ENCODE measurements at places on chromosomes 2 and 18.
A peak's percentile ranks its signal among the peaks of the same experiment; 100 is the strongest.

DNA sequence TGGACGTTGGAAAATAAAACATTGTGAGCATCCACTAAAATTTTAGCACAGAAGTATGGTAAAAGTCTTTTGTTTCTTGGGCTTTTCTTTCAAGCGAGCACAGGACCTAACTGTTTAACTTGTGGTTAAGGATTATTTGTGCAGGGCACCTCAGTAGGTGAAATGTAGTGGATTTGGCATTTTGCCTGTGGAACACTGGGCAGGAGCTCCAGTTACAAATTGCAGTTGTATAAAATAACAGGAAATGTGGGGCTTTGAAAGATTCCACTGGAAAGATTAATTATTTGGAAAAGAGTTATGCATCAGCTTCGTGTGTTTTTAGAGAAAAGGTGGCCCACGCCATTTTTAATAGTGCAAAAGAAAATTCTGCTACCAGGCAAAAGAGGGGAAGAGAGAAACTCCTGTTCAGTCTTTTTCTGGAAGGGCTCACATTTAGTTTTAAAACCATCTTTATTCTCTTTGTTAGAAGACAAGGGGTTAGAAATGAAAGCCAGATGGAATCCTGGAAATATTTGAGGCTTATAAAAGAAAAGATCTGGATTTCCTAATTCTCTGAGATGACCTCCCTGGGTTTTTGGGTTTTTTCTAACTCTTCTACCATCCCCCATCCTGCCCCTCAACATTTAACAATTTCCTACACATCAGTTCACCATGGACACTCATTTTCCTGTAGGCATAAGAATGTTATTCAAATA is 144.3 kb upstream of the SERTAD2 start:
- no peak for DNase-seq

- no peak for DNase-seq
Observed at GRCh38 chr2:25286025-25286400, 55.7 kb downstream of the DNMT3A start.

GRCh38 chr18:55287149-55287806 is 300.7 kb downstream of the TCF4 start:
- no peak for DNase-seq

GRCh38 chr2:56148825-56149224 is 35.0 kb upstream of the CCDC85A start:
- no peak for DNase-seq

GRCh38 chr2:8488001-8488738 is 193.7 kb upstream of the ID2 start:
- no peak for DNase-seq

DNA sequence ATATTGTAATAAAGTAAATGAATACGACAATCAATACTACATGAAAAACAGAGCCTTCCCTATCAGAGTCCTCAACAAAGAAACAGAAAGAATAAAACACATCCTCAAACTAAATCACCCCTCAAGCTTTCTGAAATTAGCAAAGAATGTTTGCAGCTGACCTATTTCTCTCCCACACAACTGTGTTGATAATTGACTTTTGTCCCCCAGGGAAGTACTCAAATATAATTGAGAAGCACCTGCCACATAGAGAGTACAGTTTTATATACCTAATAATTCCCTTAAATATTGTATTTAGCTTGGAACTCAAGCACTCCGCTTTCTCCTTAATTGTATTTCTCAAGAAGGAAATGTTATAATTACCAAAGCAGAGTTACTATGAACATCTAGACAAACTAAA is 12.6 kb downstream of the CACNB4 start:
- peak; percentile 69 for DNase-seq

GRCh38 chr2:65353927-65354326 is 78.5 kb downstream of the SPRED2 start:
- no peak for DNase-seq

GRCh38 chr2:97747716-97748115 is 34.3 kb downstream of the ZAP70 start:
- DNase-seq = no peak

- DNase-seq = no peak
Observed at GRCh38 chr2:168432565-168433186, 23.4 kb upstream of the CERS6 start.

DNA sequence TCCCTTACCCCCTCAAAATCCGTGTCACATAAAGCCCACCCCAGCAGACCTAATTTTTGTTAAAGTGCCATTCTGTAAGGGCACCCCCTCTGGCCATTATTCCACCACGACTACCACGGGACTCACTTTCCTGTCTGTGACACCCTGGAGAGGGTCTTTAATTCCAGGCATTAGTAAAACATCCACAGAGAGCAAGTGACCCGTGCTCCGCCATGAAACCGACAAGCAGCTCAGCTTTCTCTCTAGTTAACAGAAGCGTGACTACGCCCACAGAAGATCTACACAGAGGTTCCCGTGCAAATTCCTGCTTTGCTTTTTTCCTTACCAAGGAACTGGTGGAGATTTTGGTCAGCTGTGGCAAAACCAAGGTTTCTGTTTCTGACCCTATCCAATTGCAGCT is 4.4 kb downstream of the SIGLEC15 start:
- no peak for DNase-seq

- DNase-seq = no peak
Observed at GRCh38 chr2:96847586-96847985, 3.8 kb upstream of the ANKRD23 start.

DNA sequence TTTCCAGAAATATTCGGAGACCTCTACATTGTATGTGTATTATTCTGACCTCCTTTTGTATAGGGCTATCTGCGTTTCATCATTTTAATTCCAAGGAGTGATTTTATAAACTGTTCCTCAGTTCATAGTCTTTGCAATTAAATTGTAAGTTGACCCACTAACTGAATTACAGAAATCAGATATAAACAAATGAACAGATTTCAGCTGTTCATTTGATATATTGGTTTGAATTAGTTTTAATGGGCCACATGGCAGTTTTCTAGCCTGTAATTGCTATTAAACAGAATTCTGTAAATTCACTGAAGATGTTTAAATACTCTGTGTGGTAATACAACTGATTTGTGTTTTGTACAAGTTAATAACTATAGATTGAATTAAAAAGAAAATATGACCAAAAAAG is 346.4 kb upstream of the VWC2L start:
- no peak for DNase-seq

- no peak for DNase-seq
Observed at GRCh38 chr2:201978986-201979385, 54.7 kb upstream of the FZD7 start.

- no peak for DNase-seq
Observed at GRCh38 chr2:100192825-100193224, 50.4 kb upstream of the AFF3 start.

DNA sequence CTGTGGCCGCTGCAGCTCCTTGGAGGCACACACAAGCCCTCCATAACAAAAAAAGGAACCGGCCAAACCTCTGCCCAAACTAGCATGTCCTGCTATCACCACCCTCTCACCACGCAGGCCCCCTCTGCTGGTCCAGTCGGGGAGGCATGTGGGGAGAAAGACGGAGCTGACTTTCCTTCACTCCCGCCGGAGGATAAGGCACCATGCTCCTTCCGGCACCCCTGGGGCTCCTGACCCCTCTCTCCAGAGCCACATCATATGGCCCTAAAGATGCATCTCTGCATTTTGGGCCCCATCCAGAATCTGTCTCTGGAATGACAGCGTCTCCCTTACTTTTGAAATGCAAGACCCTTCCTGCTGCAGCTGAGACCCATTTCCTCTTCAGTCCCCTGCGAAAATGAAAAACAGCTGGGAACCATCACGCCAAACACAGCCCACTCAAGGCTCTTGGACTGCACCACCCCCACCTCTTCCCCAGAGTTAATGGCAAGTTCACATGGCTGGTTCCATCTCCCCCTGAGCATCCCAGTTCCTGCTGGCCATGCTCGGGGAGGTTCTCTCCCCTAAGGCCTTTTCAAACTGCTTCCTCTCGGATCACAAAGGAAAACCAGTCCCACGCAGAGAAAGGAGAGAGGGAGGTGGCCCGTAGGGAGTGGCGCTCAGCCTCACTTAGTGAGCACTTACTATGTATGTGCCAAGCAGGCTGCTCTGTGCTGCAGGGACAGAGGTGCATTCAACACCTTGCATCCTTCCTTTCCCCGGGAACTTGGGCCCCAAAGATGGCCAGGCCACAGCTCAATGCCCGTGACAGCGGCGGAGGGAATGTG is 35.2 kb upstream of the MLPH start:
- DNase-seq = no peak

GRCh38 chr2:233691443-233692433 is 952 bp upstream of the UGT1A6 start:
- DNase-seq = no peak

DNA sequence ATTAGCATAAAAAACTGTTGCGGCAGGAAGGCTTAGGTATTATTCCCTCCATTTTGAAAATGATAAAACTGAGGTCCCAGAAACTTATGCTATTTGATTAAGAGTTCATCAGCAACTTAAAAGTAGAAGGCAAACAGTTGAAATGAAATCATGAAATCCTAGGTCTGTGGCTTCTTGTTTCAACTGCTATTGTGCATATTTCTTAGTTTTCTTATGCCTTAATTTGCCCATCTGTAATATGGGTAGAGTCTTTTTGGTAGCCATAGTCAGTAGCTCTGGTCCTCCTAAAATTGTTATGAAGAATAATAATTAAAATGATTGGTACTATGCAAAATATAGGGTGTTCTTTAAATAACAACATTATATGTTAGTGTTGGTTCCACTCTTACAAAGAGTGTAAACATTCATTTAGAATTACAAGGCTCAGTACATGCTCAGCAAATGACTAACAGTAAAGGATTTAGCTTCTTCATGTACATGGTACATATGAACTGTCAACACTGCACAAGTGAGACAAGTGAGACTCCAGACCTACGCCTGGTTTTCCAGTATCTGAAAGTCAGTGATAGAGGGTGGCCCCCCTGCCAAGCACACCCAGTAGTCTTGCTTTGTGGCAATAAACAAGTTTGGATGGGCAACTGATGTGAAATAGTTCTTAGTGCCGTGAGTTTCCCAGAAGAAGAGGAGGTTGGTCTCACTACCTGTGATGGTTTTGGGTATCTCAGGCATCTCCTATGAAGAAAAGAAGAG is 9.6 kb downstream of the IL1A start:
- no peak for DNase-seq

DNA sequence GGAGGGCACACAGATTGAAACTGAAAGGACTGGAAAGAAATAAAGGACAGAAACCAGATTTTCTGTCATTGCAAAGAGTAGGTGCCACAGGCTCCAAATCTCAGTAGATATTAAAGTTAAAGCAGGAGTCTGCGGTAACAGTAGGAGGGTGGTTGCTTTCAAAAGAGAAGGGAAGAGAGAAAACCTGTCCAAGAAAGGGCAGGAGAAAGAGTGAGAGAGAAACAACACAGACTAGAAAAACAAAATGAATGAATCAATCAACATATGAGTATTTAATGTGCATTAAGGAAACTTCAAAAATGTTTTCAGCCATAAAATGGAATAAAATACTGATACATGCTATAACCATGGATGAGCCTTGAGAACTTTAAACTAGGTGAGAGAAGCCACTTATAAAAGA is 143.1 kb upstream of the CTAGE1 start:
- no peak for DNase-seq

DNA sequence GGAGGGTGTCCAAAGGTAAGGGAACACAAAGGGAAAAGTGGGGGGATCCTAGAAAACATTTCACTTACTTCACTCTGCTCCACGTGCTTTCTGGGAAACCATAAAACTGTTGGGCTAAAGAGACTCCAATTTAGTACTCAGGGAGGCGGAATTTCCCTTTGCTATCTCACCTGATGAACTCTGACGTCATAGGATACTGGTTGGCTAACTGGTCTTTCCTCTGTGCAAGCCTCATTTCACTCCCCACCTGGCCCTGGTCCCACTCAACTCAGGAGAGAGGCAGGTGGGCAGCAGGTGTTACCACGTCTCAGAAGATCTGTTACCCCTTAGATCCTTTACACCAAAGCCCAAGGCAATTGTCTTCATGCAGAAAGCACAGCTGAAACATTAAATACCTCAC is 51.8 kb upstream of the PMAIP1 start:
- peak; percentile 10 for DNase-seq

DNA sequence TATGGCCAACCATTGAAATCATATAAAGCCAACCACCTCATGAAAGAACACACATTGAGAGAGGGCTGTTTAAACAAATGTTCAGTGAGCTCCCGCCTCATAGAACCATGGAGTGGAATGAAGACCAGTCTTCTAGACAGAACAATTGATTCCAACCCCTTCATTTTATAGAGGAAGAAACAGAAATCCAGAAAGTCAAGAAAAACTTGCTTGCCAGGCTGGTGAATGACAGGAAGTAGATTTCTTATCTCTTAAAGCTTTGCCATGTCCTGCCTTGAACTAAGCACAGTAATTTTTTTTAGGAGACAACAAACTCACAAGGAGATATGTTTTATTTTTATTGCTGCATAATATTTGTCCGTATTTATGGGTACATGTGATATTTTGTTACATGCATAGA is 16.5 kb upstream of the NRP2 start:
- no peak for DNase-seq

- DNase-seq = no peak
Observed at GRCh38 chr2:23302591-23302990, 82.4 kb upstream of the KLHL29 start.

DNA sequence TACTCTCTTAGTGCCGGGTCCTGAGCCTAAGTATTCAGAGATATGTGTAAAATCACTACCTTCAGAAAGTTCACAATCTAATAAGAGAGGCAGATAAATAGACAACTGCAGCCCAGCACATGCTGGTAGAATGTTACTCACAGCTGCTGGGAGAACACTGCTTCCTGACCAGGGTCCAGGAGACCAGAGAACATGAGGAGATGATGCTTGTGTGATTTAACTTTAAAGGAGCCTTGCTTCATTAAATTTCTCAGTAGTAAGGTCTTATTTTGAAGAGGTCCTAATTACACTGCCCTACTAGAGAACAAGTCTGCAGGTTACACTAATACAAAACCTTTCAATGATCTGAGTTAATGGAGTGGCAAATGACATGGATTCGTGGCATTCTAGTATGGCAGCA is 209.9 kb upstream of the TRIB2 start:
- DNase-seq = no peak

DNA sequence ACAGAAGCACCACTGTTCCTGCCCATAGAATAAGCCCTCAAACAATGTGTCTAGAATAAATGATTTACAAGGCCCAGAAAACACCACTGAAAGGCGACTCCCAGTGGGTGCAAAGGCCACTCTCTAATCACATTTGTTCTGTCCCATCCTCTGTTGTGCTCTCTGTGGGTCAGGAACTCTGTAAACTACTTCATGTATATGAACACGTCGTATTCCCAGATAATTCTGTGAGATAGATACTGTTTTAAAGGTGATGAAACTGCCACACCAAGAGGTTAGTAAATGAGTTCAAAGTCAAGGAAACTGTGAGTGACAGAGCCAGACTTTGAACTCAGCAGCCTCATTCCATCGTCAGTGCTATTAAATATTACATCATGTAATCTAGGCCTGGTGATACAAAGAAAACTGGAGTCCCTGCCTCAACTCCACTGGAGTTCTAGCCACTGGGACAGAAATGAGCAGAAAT is 269.7 kb upstream of the DCC start:
- no peak for DNase-seq

- no peak for DNase-seq
Observed at GRCh38 chr2:224876522-224876921, 160.4 kb upstream of the CCDC195 start.

- no peak for DNase-seq
Observed at GRCh38 chr2:109614715-109615636, 812 bp downstream of the SOWAHC start.

GRCh38 chr18:5868218-5868854 is 27.0 kb downstream of the TMEM200C start:
- no peak for DNase-seq

- no peak for DNase-seq
Observed at GRCh38 chr2:190891889-190892288, 11.3 kb downstream of the GLS start.

Measured in NCI-H1436 treated with DMSO at 0.1 percent for 48 hours (cell line).